Hepatocyte (in vitro differentiated cells): ENCODE measurements at places on chromosomes 1 and 21. TPM values are rescaled to one million over a fixed set of nuclear protein-coding genes. Genes with fewer than 3 reads are reported as not detected.

The FCGR1A gene
- 0.52 and 1.00 TPM in 2 replicates for polyA plus RNA-seq

The SPRR2B gene
- polyA plus RNA-seq = not detected in 2 replicates

The AGL gene
- 9.2 and 9.3 TPM in 2 replicates for polyA plus RNA-seq

The LCA5L gene
- polyA plus RNA-seq = 1.8 and 2.4 TPM in 2 replicates

The KCNK1 gene
- 25.9 and 27.1 TPM in 2 replicates for polyA plus RNA-seq

The AMY1A gene
- not detected in 2 replicates for polyA plus RNA-seq

The C1orf52 gene
- polyA plus RNA-seq = 39.2 and 41.2 TPM in 2 replicates

The NOS1AP gene
- 4.4 and 9.3 TPM in 2 replicates for polyA plus RNA-seq

The LAMC1 gene
- 78.4 and 86.3 TPM in 2 replicates for polyA plus RNA-seq

The MAN1C1 gene
- polyA plus RNA-seq = 24.6 and 29.3 TPM in 2 replicates

The LHX8 gene
- 0.37 and 0.73 TPM in 2 replicates for polyA plus RNA-seq

The DIRAS3 gene
- polyA plus RNA-seq = 2.0 and 4.1 TPM in 2 replicates

The TNNT2 gene
- polyA plus RNA-seq = 33.5 and 55.1 TPM in 2 replicates

The CCDC185 gene
- polyA plus RNA-seq = not detected in 2 replicates

The MMP23B gene
- 136 and 184 TPM in 2 replicates for polyA plus RNA-seq

The OTUD3 gene
- 3.0 and 4.1 TPM in 2 replicates for polyA plus RNA-seq

The SLAMF7 gene
- polyA plus RNA-seq = not detected in 2 replicates

The PTPRU gene
- 29.9 and 38.7 TPM in 2 replicates for polyA plus RNA-seq

The PLA2G2F gene
- not detected in 2 replicates for polyA plus RNA-seq

The TNFSF18 gene
- not detected in 2 replicates for polyA plus RNA-seq

The VWA5B1 gene
- polyA plus RNA-seq = 0.35 and 1.1 TPM in 2 replicates

The PRAMEF17 gene
- polyA plus RNA-seq = not detected in 2 replicates
